ENCODE measurements at places on chromosomes 12 and 14.

DNA sequence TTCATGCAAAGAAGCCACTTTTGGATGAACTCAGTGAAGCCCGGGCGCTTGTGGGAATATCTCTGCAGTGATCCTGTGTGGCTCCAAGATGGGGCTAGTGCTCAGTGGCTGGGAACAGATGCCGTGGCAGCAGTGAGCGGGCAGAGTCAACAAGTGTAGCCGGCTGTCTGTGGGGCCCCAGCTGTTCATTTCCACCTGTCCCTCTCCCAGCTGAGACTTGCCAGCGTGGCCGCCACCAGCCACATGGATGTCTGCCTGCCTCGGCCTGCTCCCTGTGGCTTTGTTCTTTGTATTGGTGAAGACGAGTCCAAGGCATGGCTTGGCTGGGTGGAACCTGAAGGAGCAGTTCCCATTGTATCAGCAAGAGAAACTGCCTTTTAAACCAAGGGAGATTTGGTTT, 77.3 kb downstream of the NOS1 start:
- no peak for DNase-seq

DNA sequence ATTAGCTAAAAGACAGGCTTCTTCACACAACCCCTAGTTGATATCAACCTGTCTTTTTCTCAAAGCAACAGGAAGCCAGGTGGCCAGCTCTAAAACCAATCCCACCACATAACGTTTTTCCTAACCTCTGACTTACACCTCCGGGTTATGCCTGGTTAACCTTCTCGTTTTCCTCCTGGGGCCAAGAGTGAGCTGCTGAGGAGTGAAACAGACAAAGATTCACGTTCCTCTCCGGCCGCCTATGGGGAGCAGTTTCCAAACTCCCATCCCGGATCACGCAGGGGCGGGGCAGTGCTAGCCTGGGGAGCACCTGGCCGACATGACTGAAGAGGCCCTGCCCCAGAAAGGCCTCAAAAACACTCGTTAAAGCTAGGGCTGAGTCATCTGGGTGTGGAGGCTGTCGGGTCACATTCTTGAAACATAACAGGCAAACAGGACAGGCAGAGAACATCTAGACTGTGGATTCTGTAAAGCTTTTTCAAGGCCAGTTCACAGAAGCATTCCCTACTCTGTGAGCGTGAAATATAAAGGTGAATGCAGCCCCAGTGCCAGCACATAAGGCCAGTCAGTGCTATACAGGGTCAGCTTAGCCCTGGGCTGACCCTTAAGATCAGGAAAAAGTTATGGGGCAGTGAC, 25.9 kb upstream of the LGALS3 start:
- DNase-seq: peak; percentile 89

GRCh38 chr12:114963846-114964245, 279.9 kb upstream of the TBX3 start:
- DNase-seq: no peak

- DNase-seq: no peak
Observed at GRCh38 chr12:102343361-102344121, 136.8 kb downstream of the IGF1 start.

GRCh38 chr12:29072631-29073030, 76.4 kb upstream of the FAR2 start:
- DNase-seq: no peak

- no peak for DNase-seq
Observed at GRCh38 chr12:21865846-21866245, 75.4 kb downstream of the ABCC9 start.

- peak; percentile 47 for DNase-seq
Observed at GRCh38 chr12:50174971-50175715, 8.0 kb upstream of the CERS5 start.

DNA sequence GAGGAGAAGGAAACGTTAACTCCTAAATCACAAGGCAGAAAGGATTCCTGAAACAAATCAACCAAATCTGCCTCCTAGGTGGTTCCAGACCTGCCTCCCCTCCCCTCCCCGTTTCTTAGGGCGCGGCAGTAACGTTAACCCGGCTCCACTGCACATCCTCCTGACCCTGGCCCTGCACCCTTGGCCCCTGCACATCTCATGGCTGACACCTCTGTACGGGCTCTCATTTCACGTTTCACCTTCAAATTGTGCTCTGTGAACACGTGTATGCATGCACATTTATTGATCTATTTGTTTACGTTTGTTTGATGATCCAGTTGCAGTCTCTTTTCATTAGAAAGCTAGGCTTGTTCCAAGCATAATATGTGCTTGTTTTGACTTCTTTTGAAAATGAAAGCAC, 358.1 kb downstream of the ADGRD1 start:
- DNase-seq: no peak

GRCh38 chr12:90126125-90126524, 417.5 kb upstream of the ATP2B1 start:
- DNase-seq: no peak

GRCh38 chr14:20971705-20972021, 16.4 kb downstream of the RNASE2 start:
- DNase-seq: no peak

DNA sequence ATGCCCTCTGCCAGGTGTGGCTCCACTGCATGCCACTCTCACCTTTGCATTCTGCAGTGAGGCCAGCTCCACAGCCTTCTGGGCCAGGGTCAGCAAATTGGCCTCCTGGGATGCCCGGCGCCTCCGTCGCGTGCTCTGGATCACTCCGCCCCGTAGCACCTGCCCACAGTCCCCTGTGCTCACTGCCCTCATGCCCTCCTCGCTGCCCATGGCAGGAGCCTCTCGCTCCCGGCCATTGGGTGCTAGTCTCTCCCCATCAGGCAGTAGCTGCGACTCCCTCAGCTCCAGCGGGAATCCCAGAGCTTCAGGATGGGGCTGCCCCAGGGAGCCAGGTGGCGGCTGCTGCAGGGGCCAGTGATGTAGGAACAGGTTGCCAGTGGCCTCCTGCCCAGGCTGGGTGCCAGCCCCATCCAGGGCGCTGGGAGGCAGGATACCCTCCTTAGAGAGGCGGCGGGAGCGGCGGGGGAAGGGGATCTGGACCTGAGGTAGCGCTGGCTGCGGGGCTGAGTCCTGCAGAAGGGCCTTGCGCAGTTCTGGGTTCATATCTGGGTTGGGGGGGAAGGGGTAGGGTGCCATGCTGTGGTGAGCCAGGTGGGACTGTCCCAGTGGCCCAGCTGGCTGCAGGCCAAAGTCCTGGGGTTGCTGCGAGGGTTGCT, 24.5 kb upstream of the PNMA1 start:
- no peak for DNase-seq

- no peak for DNase-seq
Observed at GRCh38 chr14:75283833-75284563, 5.4 kb downstream of the FOS start.

GRCh38 chr14:35034440-35034833, 11.6 kb upstream of the FAM177A1 start:
- no peak for DNase-seq

- no peak for DNase-seq
Observed at GRCh38 chr14:65731933-65732506, 319.5 kb downstream of the FUT8 start.

GRCh38 chr12:120760349-120761254, 35.0 kb downstream of the ACADS start:
- DNase-seq: peak; percentile 100
